Activated T-helper 2 cell treated with anti-CD3 and anti-CD28 coated beads, Interferon-gamma antibody, Interleukin-2, Interleukin-4, amounts not matched to agents 10 μg/mL and 5 μg/mL and 100 μg/mL, durations not matched to agents 14 hours and 24 hours and 36 hours (primary cell): ENCODE measurements at places on chromosomes 5 and 9.

DNA sequence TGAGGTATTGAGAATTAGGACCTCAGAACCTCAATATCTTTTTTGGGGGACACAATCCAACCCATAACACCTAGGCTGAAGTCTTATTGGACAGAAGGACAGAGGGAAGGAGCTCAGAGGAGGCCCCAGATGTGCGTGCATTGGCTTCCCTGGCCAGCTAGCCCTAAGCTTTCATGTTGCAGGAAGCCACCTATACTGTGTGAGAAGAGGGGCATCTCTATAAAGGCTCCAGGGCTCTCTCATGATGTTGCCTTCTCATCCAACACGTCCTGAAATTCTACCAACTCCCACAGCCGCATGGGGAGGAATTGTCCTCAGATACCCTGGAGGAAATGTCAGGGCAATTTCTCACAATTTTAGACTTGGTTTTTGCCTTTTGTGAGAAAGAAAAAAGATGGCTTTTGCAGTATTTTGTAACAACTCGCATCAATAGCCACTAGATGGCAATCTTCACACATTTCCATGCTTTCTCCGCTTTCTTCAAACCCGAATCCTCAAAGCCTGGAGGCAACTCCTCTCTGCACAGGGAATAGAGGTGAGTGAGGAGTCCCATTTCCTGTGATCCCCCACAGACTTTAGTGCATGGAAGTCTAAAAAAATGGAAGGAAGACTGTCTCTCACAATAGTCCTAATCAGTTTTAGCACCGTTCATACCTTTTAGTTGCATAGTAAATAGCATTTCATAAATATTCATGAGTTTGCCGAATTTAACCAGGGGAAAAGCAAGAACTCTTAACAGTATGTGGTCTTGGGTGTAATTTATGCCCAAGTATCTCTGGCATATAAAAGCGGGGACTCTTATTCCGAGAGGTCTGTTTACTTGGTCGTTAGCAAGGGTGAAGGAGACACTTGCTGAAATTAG lies 7.4 kb upstream of the PPP3R2 start:
- H3K27ac ChIP-seq: no peak overlapping the region
- H3K36me3 ChIP-seq: no peaks in the 10 kb centered on the region
- peaks cover 3% of the 10 kb centered on the region for H3K4me1 ChIP-seq
- H3K27me3 ChIP-seq: peaks cover 7% of the 10 kb centered on the region
- no peak overlapping the region for H3K4me3 ChIP-seq

- H3K4me1 ChIP-seq: no peaks in the 10 kb centered on the region
- no peaks in the 10 kb centered on the region for H3K27me3 ChIP-seq
- no peak for DNase-seq
- H3K27ac ChIP-seq: no peak overlapping the region
- H3K36me3 ChIP-seq: no peaks in the 10 kb centered on the region
- H3K4me3 ChIP-seq: no peak overlapping the region
Measured at GRCh38 chr5:84573017-84573712, 188.5 kb upstream of the EDIL3 start.

DNA sequence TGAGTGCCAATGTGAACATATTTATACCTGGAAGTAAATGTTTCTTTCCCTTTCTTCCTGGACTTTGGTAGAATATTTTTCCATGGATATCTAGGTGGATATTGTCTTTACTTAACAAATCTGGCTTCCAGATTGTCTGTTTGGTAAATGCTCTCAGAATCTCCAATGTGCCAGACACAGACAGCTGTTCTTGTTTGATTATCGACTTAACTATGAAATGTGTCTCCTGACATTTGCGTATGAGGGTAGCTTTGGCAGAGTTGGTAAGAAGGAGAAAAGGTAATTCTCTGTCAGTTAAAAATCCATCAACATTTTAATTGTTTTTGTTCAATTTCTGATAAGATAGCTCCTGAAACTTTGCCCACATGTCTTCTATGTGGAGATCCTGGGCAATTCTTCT lies 196.4 kb upstream of the NUDT12 start:
- H3K36me3 ChIP-seq: no peaks in the 10 kb centered on the region
- no peaks in the 10 kb centered on the region for H3K4me1 ChIP-seq
- no peak for DNase-seq
- H3K27ac ChIP-seq: no peak overlapping the region

- H3K4me3 ChIP-seq: no peak overlapping the region
- H3K27me3 ChIP-seq: peaks cover 28% of the 10 kb centered on the region
- no peaks in the 10 kb centered on the region for H3K36me3 ChIP-seq
- peaks cover 6% of the 10 kb centered on the region for H3K4me1 ChIP-seq
- no peak overlapping the region for H3K27ac ChIP-seq
- DNase-seq: no peak
Measured at GRCh38 chr9:87959916-87960581, 14.3 kb downstream of the CDK20 start.

- no peak for DNase-seq
- H3K4me3 ChIP-seq: no peak overlapping the region
- no peaks in the 10 kb centered on the region for H3K36me3 ChIP-seq
Measured at GRCh38 chr9:107033966-107034365, 171.0 kb downstream of the ZNF462 start.

DNA sequence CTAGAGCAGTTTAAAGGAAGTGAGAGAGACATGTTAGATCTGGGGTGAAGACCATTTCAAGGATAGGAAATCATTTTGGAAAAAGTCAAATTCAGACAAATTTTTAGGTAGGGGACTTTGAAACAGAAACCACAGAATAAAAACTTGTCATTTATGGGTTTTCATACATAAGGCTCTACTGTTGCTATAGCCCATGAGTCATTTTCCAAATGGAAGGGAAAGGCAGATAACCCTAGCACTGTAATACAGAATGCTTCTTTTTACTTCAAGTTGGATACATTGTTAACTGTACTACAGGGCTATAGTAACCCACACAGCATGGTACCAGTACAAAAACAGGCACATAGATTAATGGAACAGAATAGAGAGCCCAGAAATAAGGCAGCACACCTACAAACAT lies 455.4 kb downstream of the EBF1 start:
- no peak for DNase-seq
- no peaks in the 10 kb centered on the region for H3K36me3 ChIP-seq
- no peak overlapping the region for H3K27ac ChIP-seq
- H3K4me3 ChIP-seq: no peak overlapping the region

DNA sequence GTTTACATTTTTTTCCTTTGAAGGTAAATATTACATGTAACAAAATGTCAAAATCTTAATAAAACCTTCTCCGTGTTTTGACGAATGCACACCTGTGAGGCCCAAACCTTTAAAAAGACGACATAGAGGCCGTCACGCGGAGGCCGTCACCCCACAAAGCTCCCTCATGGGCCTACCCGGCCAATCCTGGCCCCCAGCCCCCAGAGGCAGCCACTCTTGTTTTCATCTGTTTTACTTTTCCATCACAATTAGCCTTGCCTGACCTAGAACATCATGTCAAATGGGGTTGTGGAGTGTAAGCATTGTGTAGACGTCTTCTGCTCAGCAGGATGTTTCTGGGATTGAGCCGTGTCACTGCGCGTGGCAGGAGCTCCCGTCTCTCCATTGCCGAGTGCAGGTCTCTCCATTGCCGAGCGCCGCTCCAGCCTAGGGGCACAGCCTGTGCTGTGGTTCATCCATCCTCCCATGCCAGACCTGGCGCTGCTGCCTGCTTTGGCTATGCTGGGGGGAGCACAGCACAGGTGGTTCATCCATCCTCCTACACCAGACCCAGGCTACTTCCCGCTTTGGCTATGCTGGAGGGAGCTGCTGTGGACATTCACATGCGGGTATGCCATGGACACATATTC lies 52.2 kb upstream of the IRX4 start:
- no peaks in the 10 kb centered on the region for H3K4me1 ChIP-seq
- no peak for DNase-seq
- H3K27me3 ChIP-seq: peaks cover 15% of the 10 kb centered on the region
- no peak overlapping the region for H3K4me3 ChIP-seq
- H3K36me3 ChIP-seq: no peaks in the 10 kb centered on the region

- no peak overlapping the region for H3K27ac ChIP-seq
- no peaks in the 10 kb centered on the region for H3K36me3 ChIP-seq
- peaks cover 2% of the 10 kb centered on the region for H3K27me3 ChIP-seq
- no peak for DNase-seq
Measured at GRCh38 chr9:5263351-5264218, 32.4 kb downstream of the INSL4 start.

GRCh38 chr5:1119312-1119831 lies 7.5 kb upstream of the SLC12A7 start:
- DNase-seq: no peak
- no peaks in the 10 kb centered on the region for H3K36me3 ChIP-seq
- H3K27me3 ChIP-seq: peaks cover 2% of the 10 kb centered on the region
- H3K27ac ChIP-seq: no peak overlapping the region
- no peak overlapping the region for H3K4me3 ChIP-seq
- H3K4me1 ChIP-seq: peaks cover 3% of the 10 kb centered on the region

GRCh38 chr5:20340126-20340525 lies 352.1 kb upstream of the CDH18 start:
- no peaks in the 10 kb centered on the region for H3K27me3 ChIP-seq
- no peak overlapping the region for H3K27ac ChIP-seq
- no peak overlapping the region for H3K4me3 ChIP-seq
- no peaks in the 10 kb centered on the region for H3K4me1 ChIP-seq
- no peak for DNase-seq

GRCh38 chr5:136730426-136730825 lies 365.1 kb upstream of the TRPC7 start:
- no peaks in the 10 kb centered on the region for H3K4me1 ChIP-seq
- no peak overlapping the region for H3K4me3 ChIP-seq
- no peak for DNase-seq
- H3K27ac ChIP-seq: no peak overlapping the region
- no peaks in the 10 kb centered on the region for H3K36me3 ChIP-seq

DNA sequence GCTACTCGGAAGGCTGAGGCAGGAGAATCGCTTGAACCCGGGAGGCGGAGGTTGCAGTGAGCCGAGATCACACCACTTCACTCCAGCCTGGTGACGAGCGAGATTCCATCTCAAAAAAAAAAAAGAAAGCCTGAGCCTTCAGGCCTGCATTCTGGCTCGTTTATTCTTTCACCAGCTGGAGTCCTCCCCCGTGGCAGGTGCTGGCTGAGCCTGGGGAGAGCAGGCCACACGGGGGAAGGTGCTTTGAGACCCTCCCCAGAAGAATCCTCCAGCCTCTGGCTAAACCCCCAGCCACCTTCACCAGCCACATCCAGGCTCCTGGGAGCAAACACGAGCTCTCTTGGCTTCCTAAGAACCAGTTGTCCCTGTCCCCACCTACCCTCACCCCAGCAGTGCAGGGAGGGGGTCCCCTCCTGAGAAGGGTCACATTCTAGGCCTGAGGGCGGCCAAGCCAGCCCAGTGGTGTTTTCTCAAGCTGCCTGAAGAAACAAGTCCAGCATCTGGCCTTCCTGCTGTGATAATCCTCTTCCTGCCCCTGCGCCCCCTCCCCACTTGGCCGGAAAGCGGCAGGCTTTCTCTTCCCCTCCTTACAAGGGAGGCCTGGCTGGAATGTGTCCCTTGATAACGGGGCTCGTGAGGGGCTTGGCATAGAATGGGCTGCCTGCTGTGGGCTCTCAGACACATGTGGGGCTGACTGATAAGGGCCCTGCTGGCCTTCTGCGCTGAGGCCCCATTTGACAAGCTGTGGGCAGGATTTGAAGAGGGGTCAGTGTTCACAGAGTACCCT lies 41.5 kb downstream of the PLPP7 start:
- H3K27ac ChIP-seq: no peak overlapping the region
- H3K4me1 ChIP-seq: no peaks in the 10 kb centered on the region
- peaks cover 3% of the 10 kb centered on the region for H3K27me3 ChIP-seq

DNA sequence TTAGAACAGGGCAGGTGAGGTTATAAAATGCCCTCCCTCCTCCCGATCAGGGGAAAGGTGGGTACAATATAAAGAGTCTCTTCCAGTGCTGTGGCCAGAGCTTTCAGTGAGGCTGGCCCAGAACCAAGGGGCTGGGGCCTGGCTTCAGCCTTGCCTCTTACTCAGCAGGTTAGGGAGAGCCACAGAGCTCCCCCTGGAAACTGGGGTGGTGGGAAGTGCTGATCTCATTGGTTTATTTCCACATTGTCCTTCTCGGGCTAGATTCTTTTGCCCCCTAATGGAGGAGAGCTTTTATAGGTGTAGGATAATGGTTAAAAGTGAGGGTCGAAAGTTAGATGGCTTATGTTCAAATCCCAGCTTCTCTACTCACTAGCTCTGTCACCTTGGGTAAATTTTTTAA lies 186.7 kb upstream of the TBC1D2 start:
- H3K27ac ChIP-seq: no peak overlapping the region
- no peaks in the 10 kb centered on the region for H3K36me3 ChIP-seq
- no peaks in the 10 kb centered on the region for H3K4me1 ChIP-seq

DNA sequence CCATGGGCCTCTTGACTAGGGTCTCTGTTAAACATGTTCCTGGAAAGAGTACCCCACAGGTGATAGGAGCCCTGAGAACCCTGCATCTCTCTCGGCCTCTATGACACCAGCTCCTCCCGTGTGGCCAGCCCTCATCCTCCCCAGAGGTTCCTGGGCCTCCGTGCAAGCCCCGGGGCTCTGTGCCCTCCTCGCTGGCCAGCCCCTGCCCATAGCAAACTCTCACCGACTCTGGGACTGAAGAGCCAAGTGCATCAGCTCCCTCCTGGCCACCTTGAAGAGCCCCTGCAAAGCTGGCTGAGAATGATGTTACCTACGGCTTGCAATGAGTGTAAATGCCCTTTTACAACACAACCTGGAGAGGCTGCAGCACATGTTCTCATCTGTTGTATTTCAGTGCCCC lies 224.4 kb downstream of the ROR2 start:
- H3K36me3 ChIP-seq: no peaks in the 10 kb centered on the region
- H3K4me3 ChIP-seq: no peak overlapping the region
- peaks cover 21% of the 10 kb centered on the region for H3K27me3 ChIP-seq
- no peak for DNase-seq
- peaks cover 14% of the 10 kb centered on the region for H3K4me1 ChIP-seq

DNA sequence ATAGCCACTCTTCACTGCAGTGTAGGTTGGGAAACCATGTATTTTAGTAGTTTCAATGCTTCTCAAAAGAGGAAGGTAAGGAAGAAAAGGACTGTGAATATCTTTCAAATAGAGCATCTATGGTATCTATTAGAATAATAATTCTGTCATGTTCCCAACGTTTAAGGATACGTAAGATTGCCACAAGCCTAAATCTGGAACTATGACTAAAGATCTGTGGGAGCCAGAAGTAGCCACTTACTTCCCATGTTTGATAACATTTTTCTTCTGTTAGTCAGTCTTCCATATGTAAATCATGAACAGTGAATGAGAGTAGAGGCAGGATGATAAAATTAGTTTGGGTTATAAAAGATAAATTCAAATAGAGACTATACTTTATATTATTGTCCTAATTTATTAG lies 16.3 kb upstream of the MROH2B start:
- no peak overlapping the region for H3K27ac ChIP-seq
- no peak for DNase-seq
- H3K27me3 ChIP-seq: no peaks in the 10 kb centered on the region
- no peaks in the 10 kb centered on the region for H3K36me3 ChIP-seq
- no peaks in the 10 kb centered on the region for H3K4me1 ChIP-seq

DNA sequence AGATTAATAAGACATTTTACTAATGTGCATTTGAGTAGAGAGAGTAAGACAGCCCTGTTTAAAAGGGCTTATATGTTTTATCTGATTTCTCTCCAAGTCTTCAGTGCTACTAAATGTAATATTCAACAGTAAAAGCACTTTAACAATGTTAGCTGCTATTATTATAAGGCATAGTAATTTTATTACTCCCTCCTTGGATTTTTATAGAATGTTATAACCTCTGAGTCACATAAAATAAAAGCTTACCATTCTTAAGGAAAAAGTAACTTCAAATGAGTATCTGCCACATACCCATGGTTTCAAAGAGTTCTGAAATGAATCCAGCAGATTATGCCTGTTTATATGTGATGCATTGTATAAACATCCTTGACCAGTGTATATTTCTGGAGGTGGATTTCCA lies 19.0 kb downstream of the SPDL1 start:
- no peak overlapping the region for H3K4me3 ChIP-seq
- H3K4me1 ChIP-seq: peaks cover 2% of the 10 kb centered on the region
- DNase-seq: no peak
- H3K27ac ChIP-seq: no peak overlapping the region
